ENCODE measurements at places on chromosomes 6 and 20.
A peak's percentile ranks its signal among the peaks of the same experiment; 100 is the strongest.

GRCh38 chr6:1624058-1624850 lies 14.5 kb downstream of the FOXC1 start:
- no peak for DNase-seq

DNA sequence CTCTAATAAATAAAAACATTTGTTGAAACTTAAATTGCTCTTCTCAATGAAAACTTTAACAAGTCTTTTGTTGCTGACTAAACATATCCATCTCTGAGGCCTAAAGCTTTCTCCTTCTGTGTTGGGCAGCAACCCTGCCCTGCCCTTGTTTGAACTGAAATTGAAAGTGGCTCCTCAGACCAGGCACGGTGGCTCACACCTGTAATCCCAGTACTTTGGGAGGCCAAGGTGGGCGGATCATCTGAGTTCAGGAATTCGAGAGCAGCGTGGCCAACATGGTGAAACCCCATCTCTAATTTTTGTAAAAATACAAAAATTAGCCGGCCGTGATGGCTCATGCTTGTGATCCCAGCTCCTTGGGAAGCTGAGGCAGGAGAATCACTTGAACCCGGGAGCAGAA lies 29.2 kb upstream of the GNRH2 start:
- DNase-seq, result no peak

DNA sequence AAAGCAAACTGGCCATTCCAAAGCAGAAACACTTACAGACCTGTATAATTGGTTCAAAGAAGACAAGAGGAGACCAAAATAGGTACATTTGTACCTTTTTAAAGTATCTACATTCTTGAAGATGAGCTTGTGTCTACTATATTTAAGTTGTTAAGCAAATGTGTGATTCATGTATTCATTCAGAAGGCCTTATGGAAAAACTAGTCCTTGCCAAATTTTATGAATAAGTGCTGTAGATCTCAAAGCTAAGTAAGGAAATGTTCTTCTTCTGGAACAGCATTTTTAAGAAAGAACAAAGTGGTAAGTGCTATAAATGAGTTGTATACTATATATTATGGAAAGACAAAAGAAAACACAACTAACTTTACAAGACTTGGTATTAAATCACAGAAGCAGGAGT lies 22.2 kb upstream of the HEY2 start:
- DNase-seq, result no peak

GRCh38 chr6:31585491-31585890 lies 586 bp upstream of the LST1 start:
- DNase-seq, result no peak

DNA sequence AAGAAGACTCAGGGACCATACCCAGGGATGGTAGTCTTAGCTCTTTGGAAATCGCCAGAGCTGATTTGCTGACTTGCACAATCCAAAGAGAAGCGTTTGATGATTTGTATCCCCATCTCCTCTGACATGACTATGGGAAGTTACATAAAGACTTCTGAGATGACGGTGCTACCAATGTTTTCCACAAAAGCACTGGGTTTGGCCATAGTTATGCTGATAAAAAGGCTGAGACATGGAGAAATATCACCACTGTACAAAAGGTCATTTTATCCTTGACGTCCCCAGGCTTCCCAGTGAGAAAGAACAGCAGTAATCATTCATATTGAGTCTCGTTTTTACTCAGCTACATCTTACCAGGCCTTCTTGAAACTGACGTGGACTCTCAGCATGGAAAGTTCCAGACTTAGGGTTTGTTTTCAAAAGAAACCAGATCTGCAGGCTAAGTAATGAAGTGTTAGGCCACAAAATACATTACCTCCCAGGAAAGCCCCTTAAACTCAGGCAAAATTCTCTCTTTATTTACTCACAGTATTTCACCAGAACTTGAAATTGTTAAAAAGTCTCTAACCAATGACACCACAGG lies 370.3 kb upstream of the JARID2 start:
- DNase-seq, result no peak

DNA sequence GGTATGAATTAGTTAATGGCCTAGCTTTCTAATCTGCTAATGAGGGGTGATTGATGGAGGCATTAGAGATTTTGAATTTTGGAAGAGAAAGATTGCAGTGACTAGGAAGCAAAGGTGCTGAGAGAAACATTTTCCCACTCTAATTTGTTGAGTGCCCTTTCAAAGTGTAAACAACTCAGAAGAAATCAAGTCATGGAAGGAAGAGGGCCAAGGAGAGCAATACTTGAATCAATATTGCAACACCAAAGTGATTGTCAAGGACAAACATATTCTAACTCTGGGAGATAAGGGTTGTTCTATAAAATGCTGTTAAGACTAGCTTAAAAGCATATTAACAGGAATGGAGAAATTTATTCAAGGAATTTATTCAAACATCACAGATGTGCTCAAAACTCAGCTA lies 182.7 kb upstream of the FERMT1 start:
- no peak for DNase-seq

- peak; percentile 43 for DNase-seq
Measured at GRCh38 chr6:11231564-11232192, 790 bp downstream of the NEDD9 start.

GRCh38 chr20:6130045-6130444 lies 7.2 kb upstream of the FERMT1 start:
- no peak for DNase-seq

- peak; percentile 83 for DNase-seq
Measured at GRCh38 chr6:17703256-17703694, 3.5 kb downstream of the NUP153 start.

- DNase-seq, result no peak
Measured at GRCh38 chr20:50789968-50790650, 4.8 kb upstream of the BCAS4 start.

- DNase-seq, result no peak
Measured at GRCh38 chr6:148969603-148970061, 222.8 kb downstream of the UST start.

DNA sequence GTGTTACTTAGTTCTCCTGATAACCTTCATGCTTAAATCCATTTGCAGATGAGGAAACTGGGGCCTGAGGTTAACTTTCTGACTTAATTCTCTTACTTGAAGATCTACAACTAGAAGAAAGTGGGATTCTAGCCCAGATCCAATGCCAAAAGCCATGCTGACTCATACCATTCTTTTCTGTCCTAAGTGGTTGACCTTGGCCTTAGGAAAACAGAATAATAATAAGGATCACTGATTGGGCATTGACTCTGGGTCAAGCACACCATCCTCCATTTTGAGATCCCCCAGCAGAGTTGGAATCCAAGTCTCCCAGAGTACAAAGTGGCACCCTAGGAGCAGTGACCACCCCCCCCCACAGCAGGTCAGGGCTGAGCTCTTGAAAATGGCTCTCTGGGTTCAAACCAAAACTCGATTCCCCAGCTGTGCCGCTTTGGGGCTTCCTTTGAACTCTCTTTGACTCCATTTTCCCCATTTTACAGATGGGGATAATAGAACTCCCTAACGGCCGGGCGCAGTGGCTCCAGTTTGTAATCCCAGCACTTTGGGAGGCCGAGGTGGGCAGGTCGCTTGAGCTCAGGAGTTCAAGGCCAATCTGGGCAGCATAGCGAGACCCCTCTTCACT lies 12.8 kb upstream of the ZNF217 start:
- DNase-seq, result peak; percentile 94

DNA sequence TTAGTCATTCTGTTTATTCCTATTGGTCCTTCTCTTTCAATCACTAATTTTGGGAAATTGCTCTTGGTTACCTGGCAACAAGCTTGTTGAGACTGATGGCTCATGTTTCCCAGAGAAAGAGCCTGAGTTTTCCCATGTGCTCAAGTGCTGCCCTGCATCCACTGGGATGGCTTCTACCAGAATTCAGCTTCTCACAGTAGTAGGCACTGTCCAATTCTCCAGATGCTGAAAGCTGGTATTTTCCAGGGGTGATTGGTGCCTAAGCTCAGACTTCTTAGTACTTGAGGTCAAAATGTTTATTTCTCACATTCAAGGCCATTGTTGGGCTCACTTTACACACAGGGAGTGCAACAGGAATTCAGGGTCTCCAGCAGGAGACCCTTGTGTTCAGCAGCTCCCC lies 29.1 kb upstream of the SLC2A12 start:
- DNase-seq, result no peak

- no peak for DNase-seq
Measured at GRCh38 chr6:39091220-39091619, 23.8 kb downstream of the SAYSD1 start.

DNA sequence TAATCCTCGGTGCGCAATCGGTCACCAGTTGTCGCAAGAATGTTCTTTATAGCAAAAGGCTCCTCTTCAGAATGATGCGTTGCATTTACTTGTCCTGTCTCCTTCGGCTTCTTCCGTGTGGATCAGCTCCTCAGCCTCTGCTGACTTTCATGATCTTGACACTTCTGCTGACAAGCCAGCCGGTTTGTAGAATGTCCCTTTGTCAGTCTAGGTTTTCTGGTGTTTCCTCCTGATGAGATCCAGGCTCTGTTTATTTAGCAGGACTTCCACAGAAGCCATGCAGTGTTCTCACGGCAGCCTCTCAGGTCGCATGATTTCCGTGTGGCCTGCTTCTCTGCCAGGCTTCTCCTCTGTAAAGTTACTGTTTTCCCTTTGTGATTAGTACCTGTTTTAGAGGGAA lies 66.9 kb downstream of the STX11 start:
- DNase-seq, result no peak

GRCh38 chr6:2103765-2104523 lies 141.5 kb downstream of the GMDS start:
- peak; percentile 69 for DNase-seq

DNA sequence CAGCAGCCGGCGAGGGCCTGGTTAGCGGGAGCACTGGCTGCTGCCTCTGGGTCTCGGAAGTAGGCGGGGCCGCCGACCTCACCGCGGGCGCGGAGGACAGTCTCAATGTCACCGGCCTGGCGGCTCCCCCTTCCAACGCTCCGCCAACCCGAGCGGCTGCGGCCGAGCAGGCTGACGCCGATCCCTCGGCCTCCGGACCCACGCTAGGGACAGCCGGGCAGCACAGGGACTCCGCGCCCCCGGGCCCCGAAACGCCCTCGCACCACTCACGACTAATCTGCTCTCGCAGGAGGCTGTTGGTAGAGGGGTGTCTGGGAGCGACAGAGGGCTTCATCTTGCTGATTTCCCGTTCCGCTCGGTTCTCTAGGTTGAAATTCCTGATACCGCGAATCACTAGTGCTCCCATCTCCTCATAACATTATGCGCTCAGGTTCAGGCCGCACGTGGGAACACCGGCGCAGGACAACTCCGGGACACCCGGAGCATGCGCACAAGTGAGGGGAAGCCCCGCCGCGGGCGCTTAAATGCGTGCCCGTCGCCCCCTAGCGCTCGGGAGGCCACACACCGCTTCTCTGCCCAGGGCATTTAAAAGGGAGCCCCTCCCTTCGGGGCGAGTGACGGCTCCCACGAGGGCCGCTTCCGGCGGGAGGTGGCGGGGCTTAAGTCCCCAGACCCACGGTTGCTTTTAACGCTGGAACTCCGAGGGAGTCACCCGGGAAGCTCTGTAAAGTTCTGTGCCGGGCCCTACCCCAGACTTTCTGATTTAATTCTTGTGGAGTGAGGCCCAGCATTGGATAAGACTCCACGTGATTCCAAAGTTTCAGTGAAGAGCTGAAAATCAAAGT lies at the start of gene NDUFAF4:
Gene NDUFAF4, minus strand, starts transcription at position 496 of the 845 bp plus-strand sequence. Its CDS starts 90 bp downstream, at position 406.
- peak; percentile 82 for DNase-seq

- peak; percentile 84 for DNase-seq
Measured at GRCh38 chr6:27126815-27127537, 120.5 kb upstream of the PRSS16 start.

- DNase-seq, result peak; percentile 75
Measured at GRCh38 chr20:44738813-44739477, 6.7 kb upstream of the KCNK15 start.

DNA sequence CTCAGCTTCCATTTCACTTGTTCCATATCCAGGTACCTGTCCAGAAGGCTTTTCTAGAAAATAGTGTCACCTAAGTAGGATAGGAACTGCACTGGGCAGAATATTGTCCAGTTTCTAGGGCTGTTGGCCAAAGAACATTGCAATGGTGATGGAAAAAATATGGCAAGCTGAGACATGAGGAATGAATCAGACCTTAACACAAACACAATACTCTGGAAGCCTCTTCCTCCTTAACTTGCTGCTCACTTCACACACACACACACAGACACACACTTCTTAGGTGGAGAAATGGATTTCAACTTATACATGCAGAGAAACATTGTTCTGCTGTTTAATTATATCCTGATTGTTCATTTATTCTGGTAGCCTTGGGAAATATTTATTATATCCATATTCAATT lies 203.0 kb upstream of the RGS17 start:
- DNase-seq, result no peak

- peak; percentile 94 for DNase-seq
Measured at GRCh38 chr6:30154709-30155519, 6.1 kb downstream of the TRIM10 start.

DNA sequence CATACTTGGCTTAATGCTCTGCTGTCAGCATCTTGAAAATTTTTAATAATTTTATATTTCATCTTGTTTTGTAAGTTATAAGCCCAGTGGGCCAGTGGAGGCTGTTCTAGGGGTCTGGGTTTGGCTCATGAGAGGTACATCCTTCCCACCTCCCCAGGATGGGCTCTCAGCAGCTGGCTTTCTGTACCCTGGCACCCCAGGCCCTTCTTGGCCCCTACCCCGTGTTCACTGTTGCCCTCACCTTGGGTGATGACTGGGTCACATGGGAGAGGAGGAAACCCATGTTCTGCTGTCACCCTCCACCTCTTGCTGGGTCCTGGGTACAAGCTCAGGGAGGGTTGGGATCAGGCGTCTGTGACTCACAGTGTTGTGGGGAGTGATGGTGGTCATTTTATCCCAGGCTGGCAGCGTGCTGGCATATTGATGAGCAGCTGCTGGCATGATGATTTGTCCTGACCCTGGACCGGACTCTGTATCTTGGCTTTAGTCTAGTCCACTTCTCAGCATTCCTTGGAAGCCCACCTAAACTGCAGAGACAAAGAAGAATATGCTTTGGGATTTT lies 34.6 kb downstream of the SLC16A10 start:
- no peak for DNase-seq

DNA sequence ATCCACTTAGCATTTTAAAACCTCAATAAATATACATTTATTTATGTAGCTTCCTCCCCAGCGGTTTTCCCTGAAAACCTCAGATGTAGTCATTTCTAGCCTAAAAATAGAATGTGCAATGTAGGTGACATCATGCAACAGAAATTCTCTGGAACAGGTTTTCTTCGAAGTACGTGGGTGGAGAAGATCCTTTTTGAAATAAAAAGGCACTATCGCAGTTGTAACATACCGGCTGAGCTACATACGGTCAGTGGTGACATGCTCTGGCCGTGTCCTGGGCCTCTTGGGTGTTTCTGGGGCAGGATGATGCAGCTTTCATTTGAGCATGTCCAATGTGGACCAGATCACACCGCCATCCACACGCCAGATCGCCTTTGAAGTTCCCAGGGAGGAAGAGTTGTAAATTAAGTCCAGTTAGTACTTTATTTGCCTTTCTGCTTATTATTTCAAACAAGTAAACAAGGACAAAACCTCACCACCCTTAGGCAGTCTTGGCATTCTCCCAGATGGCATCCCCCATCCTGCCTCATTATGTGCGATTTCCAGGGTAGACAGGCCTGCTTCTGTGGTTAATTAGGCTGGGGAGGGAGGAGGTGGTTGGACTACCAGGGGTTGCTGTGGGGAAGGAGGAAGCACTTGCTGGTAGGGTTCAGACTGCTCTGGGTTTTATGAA lies 109.5 kb upstream of the CLDN20 start:
- peak; percentile 65 for DNase-seq

GRCh38 chr20:46774943-46775560 lies 65.6 kb downstream of the SLC2A10 start:
- DNase-seq, result no peak

GRCh38 chr6:51954681-51955080 lies 132.7 kb downstream of the PKHD1 start:
- DNase-seq, result peak; percentile 22
